CD4-positive, alpha-beta T cell treated with Interleukin-2 at 100 ng/mL for 4 hours (primary cell): ENCODE measurements at places on chromosomes 4 and X.

DNA sequence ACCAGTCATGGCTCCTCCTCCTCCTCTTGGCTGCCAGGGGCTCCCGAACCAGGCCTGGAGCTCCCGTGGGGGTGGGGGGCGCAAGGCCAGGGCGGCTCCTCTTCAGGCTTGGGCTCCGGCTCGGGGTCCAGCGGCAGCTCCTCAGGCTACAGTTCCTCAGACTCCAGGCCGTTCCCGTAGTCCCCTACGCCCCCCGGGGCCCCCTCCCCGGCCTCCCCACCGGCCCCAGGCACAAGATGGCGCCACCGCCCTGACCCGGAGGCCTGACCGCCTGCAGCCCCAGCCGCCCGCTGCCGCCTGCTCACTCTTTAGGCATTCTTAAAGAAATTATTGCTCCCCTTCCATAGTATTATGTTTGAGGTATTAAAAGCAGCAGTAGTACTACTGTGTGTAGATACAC lies 54.5 kb downstream of the TAF1 start:
- DNase-seq: no peak

- DNase-seq: no peak
Measured at GRCh38 chrX:36462142-36462541, 542.6 kb downstream of the CFAP47 start.

GRCh38 chrX:69062493-69062892 lies 102.8 kb downstream of the PJA1 start:
- no peak for DNase-seq

DNA sequence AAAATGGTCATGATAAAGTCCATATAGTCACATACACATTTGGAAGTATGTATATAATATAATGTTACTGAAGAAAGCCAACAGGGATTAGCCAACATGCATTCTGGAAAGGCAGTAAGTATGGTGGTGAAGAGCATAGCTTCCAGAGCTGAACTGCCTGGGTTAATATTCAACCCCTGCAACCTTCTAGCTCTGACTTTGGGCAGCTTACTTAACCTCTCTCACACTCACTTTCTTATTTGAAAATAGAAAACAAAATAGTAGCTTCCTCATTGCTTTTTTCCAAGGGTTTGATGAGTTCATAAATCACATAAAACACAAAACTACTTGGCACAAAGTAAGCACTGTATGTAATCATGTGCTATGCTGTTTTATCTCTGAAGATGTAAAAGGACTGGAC lies 216.4 kb downstream of the CHIC2 start:
- DNase-seq: no peak

- peak; percentile 17 for DNase-seq
Measured at GRCh38 chrX:8879750-8880149, 78.6 kb upstream of the FAM9A start.

- DNase-seq: no peak
Measured at GRCh38 chr4:108314900-108315589, 146.3 kb upstream of the LEF1 start.

GRCh38 chr4:168864821-168865541 lies 145.1 kb downstream of the CBR4 start:
- DNase-seq: no peak

DNA sequence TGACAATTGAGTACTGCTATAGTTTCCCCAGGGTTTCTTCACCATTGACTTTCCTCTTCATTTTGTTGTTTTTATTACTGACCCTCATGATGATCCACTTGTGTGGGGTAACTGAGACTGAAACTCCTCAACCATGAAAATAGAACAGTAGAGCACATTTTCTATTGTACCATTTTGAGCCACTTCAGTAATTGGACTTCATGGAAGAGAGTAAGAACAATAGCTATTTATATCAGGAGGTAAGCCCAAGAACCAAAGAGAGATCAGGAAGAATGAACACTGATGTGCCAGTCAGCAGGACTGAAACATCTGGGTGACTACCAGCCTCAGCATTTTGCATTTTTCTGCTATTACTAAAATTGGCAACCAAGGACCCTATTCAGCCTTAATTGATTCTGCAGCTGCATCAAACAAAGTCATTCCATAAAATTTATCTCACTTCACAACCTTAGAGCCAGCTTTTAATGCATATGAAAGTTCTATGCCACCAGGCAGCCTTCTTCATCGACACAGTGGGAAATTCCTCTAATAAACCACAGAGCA lies 151.4 kb downstream of the BANK1 start:
- DNase-seq: no peak

GRCh38 chrX:153685156-153685536 lies 2.6 kb upstream of the SLC6A8 start:
- no peak for DNase-seq

- DNase-seq: no peak
Measured at GRCh38 chr4:3197366-3198105, 51.4 kb upstream of the MSANTD1 start.

DNA sequence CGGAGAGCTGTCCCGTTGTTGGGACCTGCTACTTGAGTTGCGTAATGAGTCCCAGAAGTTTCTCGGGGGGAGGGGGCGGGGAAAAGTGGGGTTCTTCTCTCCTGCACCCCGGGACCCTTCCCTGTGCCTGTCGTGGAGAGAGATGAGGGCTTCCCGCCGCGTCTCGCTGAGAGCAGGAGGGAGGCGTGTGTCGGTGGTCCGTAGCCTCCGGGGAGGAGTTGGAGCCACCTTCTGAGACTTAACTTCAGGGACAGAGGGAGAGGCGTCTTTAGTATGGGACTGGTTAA lies 698 bp downstream of the AFF1 start:
- DNase-seq: no peak

DNA sequence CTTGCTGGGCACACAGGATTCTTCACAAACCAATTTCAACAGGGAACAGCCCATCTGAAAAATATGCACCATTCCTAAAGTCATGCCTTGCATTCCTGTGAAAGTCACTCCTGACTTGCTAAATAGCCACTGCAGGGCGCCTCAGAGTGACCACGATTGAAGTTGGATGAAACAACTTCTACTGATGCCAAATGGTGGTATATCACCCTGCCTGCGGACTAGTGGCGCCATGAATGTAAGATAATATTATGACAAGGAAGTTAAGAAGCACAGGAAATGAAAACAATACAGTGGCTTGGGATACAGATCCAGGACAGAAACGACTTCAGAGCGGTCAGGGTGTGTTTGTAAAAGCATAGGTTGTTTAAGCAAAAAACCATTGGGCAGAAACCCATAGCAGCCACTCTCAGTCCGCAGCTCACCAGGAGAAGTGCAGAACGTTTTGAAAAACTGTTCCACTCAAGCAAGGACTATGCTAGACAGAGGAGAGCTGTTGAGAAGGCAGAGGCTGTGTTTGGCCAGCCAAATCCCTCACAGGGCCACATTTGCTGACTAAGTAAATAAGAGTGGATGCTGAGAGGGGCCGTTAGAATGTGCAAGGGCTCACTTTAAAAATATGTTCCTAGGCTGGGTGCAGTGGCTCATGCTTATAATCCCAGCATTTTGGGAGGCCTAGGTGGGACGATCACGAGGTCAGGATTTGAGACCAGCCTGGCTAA lies 250.4 kb downstream of the PTTG2 start:
- DNase-seq: no peak

DNA sequence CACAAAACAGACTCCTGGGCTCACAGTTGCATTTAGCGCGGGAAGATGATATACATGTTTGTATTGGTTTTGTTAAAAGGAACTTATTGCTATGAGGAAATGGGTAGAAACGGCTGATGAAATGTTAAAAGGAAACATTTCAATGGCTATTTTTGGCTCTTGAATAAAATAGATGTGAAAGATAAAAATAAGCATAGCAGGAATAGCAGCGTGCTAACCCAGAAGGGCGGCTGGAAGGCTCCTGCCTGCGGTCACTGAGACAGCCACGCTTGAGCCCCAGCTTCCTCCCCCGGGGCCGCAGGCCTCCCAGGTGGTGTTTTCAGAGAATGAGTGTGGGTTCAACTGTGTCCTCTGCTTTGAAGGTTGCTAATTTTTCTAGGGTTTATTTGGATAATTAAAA lies 35.0 kb upstream of the CLCN4 start:
- DNase-seq: no peak

GRCh38 chr4:41725254-41725653 lies 23.3 kb downstream of the PHOX2B start:
- DNase-seq: no peak

GRCh38 chrX:3815896-3816664 lies 102.6 kb upstream of the PRKX start:
- peak; percentile 11 for DNase-seq

DNA sequence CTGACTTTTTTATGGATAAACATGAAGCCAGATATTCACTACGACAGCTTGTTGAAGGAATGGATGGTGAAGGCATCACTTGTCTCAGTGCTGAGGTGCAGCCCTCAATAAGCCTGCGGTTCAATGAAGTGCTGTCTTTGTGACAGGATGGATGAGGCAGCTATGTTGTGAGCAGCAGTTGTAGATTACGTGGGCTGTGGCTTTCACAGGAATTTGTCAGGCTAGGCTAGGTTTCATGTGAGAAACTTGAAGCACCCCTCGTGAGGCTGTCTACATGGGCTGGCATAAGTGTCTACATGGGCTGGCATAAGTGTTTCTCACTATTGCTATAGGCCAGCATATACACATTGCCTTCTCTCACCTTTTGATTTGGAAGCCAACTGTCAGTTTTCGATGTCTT lies 1050.0 kb downstream of the ADGRL3 start:
- DNase-seq: no peak

DNA sequence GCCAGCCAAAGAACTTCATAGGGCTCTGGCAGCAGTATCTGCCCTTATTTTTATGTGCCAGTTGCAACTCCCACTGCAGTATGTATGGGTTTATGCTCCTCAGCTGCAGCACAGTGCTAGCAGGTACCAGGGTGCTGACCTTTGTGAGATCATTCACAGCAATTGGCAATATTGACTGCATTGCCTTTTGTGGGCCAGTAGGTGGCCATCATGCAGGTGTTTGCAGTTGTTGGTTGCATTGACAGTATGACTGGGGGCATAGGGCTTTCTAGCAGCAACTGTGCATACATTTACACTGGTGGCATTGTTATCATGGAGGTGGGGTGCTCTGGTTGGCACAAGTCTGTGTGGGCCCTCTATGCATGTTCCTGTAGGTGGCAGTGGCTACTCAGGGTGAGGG lies 42.5 kb downstream of the FAAH2 start:
- DNase-seq: no peak

GRCh38 chrX:153771415-153772315 lies 7.6 kb downstream of the PLXNB3 start:
- DNase-seq: no peak

- DNase-seq: no peak
Measured at GRCh38 chr4:84338367-84338766, 160.7 kb downstream of the NKX6-1 start.

DNA sequence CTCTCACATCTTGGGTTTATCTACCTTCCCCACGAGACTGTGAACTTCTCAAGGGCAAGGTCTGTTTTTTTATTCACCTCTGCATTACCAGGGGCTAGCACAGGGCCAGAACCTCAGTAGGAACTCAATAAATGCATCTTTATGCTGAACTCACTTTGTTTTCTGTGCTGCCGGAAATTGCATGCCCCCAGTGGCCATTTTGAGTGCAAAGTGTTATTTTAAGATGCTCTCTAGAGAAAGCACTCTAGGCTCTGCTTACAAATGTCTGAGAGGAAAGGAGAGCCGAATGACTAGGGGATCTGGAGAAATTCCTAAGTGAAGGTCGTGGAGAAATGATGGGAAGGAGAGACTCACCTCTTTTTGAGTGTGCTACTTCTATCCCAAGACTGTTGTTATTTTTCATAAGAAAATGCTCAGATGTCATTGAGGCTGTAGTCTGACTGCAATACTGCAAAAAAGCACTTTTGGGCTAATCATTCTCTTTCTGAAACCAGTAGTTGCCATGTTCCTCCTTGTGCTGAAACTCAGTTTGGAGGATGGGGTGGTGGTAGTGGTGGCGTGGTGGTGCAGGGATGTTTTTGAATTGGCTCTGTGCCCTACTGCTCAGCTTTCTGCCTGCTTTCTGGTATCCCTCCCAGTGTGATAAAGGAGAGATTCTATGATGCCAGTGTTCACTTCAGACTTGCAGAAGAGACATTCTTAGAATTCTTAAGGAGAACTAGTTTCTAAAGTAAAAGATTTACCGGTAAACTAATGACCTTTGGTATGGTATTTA lies 41.3 kb downstream of the DOCK11 start:
- peak; percentile 51 for DNase-seq

- DNase-seq: no peak
Measured at GRCh38 chrX:137547291-137547690, 18.6 kb upstream of the ZIC3 start.

- DNase-seq: no peak
Measured at GRCh38 chrX:96763608-96764007, 79.0 kb downstream of the DIAPH2 start.

DNA sequence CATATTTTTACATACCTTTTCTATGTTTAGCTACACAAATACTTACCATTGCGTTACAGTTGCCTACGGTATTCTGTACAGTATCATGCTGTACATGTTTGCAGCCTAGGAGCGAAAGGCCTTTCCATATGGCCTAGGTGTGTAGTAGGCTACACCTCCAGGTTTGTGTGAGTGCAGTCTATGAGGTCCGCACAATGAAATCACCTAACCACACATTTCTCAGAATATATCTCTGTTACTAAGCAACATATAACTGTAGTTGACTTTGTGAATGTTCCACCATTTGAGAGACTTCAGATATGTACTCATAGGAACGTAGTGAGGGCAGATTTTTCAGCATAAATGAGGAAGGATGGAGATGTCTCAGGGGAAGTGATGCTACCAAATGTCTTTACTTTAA lies 62.6 kb downstream of the WWC2 start:
- DNase-seq: no peak

DNA sequence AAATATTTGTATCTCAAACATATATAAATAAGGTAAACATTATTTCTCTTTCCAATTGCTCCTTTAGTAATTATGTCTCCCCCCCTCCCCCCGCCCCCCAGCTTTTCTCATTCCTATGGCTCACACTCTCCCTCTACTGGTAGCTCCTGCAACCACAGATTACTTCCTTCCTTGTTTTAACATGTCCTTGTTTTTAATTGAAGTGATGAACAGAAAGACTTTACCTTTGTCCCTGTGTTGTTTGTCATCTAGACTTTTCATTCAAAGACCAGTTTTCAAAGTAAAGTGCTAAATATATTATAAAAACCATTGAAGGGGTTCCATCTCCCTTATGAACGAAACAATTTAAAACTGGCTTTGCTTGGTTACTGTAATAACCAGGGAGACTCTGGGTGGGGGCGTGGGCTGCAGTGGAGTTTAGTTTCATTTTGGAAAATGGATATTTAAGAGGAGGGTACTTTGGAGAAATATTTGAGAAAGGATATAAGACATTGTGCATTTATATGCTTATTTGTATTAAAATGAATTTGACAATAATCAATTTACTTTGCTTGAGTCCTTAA lies 352.9 kb downstream of the RAPGEF2 start:
- DNase-seq: no peak

- DNase-seq: no peak
Measured at GRCh38 chr4:148735432-148736155, 293.4 kb upstream of the NR3C2 start.

DNA sequence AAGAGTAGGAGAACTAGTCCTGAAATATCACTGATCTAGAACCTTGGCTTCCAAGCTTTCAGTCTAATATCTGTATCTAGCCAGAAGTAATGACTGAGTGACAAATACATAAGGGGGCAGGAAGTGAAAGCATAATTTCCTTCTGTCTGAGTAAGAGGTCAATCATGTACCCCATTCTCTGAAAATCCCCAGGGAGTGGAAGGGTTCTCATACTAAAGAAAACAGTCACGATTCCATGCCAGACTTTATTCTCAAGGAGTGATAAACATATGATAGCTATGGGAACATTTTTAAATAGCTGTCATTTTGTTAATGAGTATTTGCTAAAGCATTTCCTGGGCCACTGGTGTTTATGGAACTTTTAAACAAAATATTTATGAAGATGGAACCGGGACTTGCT lies 308.5 kb downstream of the ARHGAP24 start:
- DNase-seq: no peak
